Activated CD4-positive, CD25-positive, alpha-beta regulatory T cell (primary cell): ENCODE measurements at places on chromosomes 13 and 19.

DNA sequence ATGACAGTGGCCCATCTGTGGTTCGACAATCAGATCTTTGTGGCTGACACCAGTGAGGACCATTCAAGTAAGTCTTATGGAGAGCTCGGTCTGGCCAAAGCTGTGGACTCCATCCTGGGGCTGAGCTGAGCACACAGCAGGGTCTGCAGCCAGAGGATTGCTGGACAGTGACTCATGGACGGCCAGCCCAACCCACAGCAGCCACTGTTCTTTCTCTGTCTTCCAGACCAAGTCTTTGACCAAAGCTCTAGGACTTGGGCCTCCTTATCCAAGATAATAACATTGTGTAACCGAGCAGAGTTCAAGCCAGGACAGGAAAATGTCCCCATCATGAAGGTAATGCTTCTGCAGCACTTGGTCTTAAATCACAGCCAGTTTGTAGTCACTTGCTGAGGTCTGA is 12.4 kb downstream of the ATP12A start:
- no peak for DNase-seq

- no peak for DNase-seq
Measured at GRCh38 chr19:33268162-33268991, 34.0 kb downstream of the CEBPA start.

DNA sequence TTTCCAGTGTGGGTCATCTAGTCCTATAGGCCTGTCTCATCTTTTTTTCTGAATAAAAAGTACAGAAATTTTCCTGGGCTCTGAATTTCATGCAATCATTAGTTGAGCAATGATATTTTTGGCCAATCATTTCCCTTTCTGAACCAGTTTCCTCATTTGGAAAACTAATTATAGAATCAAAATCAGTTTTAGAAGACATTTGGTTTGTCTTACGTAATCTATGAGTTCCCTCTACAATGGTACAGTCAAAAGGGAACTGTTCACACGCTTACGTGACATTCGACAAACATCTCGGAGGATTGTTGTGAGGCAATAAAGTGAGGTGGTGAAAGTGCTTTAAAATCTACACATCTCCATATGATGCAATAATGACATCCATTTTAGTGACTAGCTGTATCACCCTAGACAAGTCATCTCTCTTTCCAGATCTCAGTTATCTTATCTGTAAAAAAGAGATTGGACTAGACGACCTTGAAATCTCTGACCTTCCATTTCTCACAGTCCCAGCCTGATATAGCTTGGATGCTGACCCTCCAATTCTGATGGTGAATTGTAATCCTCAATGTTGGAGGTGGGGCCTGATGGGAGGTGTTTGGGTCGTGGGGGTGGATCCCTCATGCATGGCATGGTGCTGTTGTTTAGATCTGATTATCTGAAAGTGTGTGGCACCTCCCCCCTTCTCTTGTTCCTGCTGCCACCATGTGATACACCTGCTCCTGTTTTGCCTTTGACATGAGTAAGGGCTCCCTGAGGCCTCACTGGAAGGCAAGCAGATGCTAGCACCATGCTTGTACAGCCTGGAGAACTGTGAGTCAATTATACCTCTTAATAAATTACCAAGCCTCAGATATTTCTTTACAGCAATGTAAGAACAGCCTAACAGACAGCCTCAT is 26.7 kb downstream of the FLT1 start:
- DNase-seq = no peak

DNA sequence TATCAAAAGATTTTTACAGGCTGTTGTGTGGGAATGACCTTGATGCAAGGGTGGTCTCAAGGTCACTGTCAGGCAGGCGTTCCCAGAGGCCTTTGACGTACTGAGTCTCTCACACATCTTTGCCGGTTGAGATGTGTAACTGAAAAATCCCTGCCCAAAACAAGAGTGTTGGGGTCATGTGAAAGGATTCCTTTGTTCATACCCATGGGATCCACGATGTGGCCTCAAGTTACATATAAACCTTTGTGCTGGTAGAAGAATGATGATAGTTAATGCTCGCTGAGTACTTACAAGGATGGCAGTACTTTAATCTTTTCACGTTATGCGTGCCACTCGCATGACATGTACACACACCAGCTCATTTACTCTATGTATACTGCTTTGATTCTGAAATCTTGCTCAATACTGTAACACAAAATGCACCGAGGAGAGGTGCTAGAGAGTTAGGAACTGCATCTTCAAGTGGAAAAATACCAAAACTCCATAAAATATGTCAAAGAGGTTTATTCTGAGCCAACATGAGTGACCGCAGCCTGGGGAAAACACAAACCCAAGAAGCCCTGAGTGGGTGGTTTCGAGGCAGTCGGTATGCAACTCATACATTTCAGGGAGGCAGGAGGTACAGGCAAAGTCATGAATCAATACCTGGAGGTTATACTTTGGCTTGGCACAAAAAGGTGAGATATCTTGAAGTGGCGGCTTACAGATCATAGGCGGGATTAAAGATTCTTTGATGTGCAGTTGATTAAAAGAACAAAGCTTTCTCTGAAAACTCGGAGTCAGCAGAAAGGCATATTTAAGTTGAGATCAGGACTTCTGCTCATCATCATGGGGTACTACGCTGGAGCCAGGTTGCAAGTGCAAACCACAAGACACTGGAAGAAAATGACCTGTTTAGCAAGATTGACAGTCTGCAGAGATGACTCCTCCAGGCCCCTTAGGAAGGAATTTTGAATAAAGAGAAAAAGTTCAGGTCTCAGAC is 87.4 kb upstream of the ARHGEF7 start:
- no peak for DNase-seq

DNA sequence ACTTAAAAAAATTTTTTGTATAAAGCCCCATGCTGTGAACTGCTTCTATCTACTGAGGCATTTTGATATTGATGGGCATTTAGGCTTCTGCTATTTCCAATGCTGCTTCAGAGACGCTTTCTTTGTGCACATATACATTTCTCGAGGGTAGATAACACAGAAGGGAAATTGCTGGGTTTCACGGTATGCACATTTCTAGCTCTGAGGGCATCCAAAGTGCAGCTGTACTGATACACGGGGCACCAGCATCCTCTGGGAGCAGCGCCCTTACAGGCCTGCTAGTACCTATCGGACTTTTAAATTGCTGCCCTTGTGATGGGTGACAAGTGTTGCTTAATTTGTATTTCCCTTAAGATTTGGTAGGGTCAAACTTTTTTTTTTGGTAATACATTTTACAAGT is 88.6 kb downstream of the KCTD15 start:
- DNase-seq = no peak

DNA sequence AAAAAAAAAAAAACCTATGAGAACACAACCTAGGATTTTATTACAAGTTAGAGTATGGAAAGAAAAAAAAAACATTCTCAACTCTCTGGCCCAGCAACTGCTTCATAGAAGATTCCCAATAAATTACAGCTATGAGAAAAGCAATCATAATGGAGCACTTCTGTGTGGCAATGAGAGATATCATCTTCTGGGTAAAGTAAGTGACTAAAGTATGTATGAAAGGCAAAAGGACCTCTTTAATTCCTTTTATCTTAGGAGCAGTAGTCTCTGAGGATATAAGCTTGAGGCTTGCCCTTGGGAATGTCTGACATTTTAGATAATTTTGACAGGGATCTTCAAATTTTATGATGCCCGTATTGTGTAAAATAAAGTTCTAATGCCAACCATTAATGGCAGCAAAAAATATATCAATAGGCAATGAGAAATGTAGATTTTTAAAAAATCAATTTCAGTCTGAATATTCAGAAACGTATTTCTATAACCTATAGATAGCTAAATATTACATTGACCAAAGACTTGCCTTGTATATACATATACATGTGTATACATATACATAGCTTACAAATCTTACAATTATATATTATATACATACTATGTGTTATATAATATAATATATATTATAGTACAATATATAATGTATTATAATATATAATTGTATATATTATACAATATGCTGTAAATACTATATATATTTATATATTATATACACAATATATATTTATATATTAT is 823.9 kb upstream of the SLITRK1 start:
- no peak for DNase-seq

DNA sequence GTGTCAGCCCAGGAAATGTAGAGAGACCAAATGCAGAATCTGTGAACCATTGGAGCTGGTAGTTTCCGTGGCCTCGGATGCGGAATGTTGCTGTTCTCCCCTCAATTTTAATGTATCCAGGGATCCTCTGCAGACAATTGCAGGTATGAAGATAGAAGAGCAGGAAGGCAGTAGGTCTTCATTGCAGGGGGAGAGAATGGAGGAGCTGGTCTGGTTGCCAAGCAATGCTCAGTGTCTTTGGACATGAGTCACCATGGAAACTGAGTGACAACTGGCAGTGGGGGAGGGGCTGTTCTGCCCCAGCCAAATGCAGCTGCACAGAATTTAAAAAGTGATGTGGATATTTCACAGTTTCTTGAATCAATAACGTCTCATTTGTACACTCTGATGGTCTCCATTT is 56.1 kb upstream of the ZNF835 start:
- no peak for DNase-seq

DNA sequence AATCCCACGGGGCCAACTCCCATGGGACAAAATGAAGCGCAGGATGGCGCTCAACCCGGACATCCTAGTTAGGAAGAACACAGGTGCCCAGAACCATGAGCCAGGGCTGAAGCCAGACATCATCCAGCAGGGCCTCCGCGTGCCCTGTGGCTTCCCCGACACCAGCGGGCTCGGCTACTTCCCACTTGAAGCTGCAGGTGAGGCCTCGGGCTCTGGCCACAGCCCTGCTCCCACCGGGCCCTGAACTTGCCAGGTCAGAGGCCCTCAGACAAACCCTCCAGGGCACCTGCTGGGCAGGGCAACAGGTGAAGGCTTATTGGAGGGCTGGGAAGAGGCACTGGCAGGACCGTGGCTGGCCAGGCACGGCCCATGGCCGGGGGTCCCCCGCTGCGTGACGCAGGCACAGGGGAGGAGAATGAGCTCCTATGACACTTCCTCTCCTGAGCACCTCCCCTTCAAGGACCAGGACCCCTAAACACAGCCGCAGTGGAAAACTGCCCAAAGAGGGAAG is 117.7 kb downstream of the STK24 start:
- DNase-seq = no peak

DNA sequence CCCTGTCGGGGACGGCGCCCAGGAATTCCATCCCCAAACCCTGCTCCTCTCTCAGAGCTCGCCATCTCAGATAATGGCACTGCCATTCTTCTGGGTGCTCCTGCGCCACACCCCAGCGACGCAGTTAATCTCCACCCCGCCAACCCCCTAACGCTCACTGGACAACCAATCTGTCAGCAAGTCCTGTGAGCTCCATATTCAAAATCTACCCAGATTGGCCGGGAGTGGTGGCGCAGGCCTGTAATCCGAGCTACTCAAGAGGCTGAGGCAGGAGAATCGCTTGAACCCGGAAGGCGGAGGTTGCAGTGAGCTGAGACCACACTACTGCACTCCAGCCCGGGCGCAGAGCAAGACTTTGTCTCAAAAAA is 18.6 kb downstream of the FCGBP start:
- no peak for DNase-seq

DNA sequence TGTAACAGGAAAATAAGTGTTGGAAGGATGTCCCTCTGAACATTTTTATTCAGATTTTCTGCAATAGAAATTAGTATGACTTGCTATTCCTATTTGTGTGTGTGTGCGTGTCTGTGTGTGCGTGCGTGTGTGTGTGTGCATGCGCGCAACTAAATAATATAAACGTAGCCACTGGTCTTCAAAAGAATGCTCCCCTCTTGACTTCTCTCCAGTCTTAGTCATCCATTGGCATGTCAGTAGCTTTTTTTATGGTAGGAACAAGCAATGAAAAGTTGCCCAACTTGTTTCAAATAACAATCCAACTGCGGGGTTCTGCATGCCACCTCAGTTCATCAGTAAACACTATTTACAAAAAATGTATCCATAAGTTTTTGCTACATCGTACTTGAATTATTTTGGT is 249.6 kb downstream of the GPC6 start:
- no peak for DNase-seq

- no peak for DNase-seq
Measured at GRCh38 chr13:99269627-99270241, 11.6 kb upstream of the GPR18 start.

GRCh38 chr13:98014766-98015165 is 61.3 kb downstream of the IPO5 start:
- DNase-seq = no peak

GRCh38 chr13:96172066-96172465 is 82.2 kb downstream of the HS6ST3 start:
- DNase-seq = no peak

DNA sequence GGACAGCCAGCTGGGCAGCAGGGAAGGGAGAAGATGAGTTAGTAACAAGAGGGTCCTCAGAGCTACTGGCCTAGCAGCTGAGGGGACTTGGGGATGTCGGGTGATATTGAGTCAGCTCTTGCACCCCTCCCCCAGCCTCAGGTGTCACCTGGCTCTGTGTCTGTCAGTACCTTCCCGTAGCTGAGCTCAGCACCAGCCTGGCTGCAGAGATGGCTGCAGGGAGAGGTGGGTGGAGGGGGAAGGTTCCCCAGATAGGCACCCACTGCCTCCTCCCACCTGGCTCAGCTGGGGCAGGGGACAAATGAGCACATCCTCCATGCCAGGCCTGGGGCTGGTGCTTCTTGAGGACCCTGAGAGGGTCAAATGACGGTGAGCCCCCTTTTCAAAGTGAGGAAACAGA is 6.8 kb upstream of the KPTN start:
- DNase-seq = no peak

DNA sequence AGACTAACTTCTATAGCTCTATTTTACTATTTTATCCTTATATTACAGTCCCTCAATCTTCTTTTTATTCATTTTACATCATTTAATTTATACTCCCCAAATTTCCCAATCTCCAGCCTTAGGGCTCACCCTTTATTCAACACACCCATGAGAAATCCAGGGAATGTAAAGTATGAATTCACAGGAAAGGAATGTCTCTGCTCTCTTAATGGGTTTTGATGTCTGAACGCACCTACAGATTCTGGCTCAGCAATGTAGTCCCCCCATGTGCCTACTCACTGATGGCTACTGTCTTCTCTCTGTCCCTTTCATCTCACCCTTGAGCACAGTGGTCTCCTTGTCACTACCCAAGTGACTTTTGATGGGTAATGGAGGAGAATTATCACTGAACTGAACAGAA is 32.8 kb downstream of the TNFSF13B start:
- DNase-seq = no peak
